T1000 (cell line): ENCODE measurements at places on chromosomes 11 and 22.
A peak's percentile ranks its signal among the peaks of the same experiment; 100 is the strongest.

GRCh38 chr11:117572129-117572528, 224.9 kb downstream of the DSCAML1 start:
- DNase-seq = no peak

GRCh38 chr11:131290185-131290584, 80.2 kb upstream of the NTM start:
- no peak for DNase-seq

- DNase-seq = no peak
Measured at GRCh38 chr11:111095327-111095726, 150.2 kb upstream of the POU2AF2 start.

DNA sequence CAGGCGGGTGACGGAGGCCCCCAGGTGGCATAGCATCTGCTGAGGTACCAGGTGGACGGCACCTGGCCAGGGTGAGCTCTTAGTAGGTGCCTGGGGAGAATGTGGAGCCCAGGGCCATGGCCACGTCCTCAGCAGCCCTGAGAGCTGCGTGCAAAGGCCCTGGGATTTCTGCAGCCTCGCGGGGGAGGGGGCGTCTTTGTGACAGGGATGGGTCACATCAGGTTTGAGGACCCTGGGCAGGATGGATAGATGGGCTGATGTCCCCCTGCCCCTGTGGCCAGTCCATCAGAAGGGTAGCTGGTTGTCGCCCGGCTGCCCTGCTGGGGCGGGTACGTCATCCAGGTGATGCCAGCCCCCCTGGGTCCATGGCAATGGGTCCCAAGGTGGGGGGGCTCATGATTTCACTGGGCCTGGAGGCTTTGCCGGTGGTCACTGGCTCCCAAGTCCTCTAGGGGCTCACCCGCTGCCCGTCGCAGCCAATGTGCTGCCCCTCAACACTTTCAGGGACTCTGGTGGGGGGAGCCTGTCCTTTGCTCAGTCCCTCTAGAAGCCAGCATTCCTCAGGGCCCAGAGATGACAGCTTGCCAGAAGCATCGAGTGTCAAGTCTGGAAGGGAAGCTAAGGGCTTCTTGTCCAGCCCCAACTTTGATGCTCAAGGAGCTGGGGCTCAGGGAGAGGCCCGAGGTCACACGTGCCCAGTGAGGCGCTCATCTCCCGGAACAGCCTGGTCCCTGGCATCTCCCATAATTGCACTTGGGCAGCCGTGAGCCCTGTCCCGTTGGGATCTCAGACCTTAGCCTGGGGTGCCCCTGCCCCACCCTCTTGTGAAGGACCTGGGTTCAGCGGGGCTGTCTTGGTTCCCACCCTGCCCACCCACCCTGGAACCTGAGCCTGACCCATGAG, 777 bp downstream of the TBX10 start:
- no peak for DNase-seq

- no peak for DNase-seq
Measured at GRCh38 chr11:79383874-79384273, 57.0 kb downstream of the TENM4 start.

GRCh38 chr22:25062386-25063085, 110.0 kb downstream of the KIAA1671 start:
- no peak for DNase-seq

- no peak for DNase-seq
Measured at GRCh38 chr22:48531761-48532435, 1295.8 kb downstream of the BRD1 start.

GRCh38 chr11:46672381-46672839, 28.0 kb downstream of the ARHGAP1 start:
- no peak for DNase-seq

GRCh38 chr22:49599039-49599438, 228.6 kb downstream of the BRD1 start:
- no peak for DNase-seq

DNA sequence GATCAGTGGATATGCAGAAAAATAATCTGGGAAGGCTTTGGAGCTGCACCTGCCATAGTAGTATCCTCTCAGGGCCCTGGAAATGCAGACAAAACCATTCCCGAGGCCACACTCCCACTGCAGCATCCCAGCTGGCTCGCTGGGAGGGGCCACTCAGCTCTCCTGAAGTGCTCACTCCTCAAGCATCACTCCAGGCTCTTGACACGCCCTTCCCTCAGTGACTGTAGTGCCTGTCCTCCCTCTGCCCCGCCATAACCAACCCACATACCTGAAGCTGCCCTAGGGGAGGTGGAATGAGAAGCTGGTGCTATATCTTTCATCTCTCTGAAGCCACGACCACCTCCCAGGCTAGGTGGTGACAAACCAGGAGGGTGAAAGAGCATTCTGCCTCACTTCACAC, 4.8 kb downstream of the DSCAML1 start:
- DNase-seq = no peak

- no peak for DNase-seq
Measured at GRCh38 chr11:2260491-2261364, 9.7 kb downstream of the ASCL2 start.

DNA sequence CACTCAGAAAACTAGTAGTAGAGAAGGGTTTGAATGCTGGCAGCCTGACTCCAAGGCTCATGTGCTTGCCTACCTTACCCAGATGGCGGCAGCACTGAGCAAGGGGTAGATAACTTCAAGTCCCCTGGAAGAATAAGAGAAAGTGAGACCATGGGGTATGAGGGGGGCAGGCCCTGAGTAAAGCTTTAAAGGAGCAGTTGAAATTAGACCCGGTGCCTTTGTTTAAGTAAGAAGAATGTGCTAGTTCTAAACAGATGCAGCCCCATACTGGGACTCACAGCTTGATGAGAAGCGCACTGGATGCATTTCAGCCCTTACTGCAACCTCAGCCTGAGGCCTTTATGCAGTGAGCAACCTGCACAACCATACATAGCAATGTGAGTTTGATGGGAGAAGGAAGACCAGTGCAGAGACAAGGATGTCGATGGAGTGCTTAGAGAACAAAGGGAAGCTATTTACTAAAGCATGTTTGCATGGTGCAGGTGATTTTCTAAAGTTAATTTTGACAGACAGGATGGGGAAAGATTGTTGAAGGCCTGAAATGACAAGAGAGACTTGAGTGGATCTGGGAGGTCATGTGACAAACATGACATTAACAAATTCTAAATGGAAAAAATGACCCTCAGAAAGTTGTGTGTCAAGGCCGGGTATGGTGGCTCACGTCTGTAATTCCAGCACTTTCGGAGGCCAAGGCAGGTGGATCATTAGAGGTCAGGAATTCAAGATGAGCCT, 27.1 kb upstream of the TMA7B start:
- no peak for DNase-seq

DNA sequence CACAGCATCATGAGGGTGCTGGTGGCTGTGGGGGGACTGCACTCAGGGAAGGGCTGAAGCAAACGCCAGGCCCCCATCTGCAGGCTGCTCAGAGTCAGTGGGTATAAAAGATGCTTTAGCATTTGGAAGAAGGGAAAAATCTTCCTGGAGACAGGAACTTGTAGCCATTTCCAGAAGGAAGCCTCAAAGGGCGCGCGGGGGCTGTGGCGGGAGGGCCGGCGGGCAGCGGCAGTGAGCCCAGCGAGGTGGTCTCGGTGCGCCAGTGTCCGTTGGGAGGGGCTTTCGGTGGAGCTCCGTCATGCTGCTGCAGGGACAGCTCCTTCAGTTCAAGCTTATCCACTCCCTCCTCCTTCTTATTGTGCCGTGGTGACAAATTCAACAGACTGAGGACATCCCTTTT, 63.0 kb upstream of the PITPNB start:
- DNase-seq = no peak

GRCh38 chr11:69291459-69292110, 2.4 kb upstream of the MYEOV start:
- no peak for DNase-seq

GRCh38 chr22:17774926-17775685, 837 bp upstream of the BID start:
- no peak for DNase-seq

- no peak for DNase-seq
Measured at GRCh38 chr22:49006207-49007012, 821.3 kb downstream of the BRD1 start.

DNA sequence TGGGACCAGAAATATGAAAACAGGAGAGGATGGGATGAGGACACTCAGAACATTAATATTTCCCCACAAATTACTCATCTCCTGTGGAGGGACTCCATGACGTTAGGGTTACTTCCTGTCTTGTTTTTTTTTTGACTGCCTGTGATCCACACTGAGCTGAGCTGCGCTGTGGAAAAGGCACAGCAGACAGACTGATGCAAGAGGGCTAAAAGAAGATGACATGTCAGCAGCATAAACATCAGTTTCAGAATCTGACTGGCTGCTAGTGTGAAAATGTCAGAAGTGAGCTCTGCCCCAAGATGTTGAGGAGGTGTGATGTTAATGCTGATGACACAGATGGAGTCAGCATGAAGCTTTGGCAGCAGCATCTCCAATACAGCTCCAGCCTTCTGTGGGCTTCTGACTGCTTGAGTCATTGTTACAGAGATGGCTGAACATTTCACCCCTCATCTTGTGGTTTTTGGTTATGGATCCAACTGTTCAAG, 286.8 kb downstream of the BLID start:
- DNase-seq = peak; percentile 55

DNA sequence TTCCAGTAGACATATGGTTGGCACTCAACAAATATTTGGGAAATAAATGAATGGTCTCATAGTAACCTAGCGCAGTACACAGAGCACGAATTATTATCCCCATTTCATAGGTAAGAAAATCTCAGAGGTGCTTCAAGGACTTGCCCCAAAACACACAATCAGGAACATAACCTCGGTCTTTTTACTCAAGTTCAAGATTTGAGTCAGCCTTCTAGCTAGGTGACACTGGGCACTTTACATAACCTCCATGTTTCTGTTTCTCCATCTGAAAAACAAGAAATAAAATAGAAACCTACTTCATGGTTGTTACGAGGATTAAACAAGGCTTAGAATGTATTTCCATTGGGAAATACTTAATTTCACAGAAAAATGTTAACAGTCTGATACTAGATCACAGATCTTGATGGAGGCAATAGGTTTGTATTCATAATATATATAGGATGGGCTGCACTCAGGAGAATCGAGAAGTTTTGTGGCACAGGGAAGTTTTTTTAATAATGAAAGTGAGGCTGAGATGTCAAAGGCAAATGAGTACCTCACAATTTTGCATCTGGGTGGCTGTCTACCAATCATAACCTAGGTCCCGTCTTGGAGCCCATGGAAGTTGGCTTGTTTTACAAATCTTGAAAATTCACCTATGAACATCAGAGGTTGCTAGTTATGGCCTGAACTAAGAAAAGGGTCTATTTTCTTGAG, 147.4 kb upstream of the ZC3H12C start:
- no peak for DNase-seq

DNA sequence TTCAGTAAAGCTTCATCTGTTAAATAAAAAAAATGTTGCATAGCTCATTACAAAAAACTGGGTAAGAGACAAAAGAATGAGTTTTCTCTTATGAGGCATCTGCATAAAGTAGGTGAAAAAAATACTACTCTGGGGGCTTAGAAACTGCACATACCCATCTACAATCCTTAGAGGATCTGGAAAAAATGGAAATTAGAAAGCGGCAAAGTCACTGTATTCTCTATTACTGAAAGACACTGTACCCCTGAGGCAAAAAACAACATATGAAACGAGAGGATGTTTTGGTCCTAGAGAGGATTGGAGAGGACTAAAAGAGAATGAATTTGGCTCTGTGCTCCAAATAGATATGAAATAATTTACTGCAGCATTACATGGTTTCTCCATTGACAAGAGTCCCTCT, 206.7 kb upstream of the PITPNB start:
- no peak for DNase-seq

- no peak for DNase-seq
Measured at GRCh38 chr11:32033067-32033466, 57.8 kb upstream of the RCN1 start.

- no peak for DNase-seq
Measured at GRCh38 chr11:69307421-69307820, 13.5 kb downstream of the MYEOV start.

GRCh38 chr11:101726988-101727387, 143.2 kb upstream of the TRPC6 start:
- no peak for DNase-seq

GRCh38 chr22:37162221-37163095, 12.7 kb upstream of the IL2RB start:
- no peak for DNase-seq

GRCh38 chr11:70270877-70271648, 573 bp downstream of the PPFIA1 start:
- DNase-seq = no peak

DNA sequence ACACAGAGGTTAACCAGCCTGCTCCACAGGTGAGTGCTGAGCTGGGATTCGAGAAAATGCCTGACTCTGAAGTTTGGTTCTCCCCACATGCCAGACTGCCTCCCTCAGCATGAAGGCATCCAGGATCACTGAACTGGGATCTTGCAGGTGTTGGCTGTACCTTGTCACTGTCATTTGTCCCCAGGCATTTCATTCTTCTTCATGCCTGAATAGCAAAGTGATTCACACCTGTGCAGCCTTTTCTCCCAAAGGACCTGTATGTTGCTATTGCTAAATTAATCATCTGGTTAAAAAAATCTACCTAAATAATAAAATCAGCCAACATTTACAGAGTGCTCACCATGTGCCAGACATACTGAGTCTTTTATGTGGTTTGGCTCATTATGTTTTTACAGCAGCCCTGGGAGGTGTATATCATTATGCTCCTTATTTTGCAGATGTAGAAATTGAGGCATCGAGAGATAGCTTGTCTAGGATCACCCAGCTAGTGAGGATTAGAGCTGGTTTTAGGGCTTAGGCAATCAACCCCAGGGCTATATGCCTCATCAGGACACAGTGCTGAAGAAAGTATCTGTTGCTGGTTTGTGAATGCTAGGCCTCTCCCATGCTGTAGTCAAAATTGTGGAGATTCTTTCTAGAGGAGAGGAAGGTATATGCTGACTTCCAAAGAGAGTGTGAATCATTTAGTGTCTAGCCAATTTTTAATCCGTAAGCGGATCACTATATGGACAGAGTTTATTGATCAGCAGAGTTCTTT, 204.4 kb downstream of the HIPK3 start:
- no peak for DNase-seq

DNA sequence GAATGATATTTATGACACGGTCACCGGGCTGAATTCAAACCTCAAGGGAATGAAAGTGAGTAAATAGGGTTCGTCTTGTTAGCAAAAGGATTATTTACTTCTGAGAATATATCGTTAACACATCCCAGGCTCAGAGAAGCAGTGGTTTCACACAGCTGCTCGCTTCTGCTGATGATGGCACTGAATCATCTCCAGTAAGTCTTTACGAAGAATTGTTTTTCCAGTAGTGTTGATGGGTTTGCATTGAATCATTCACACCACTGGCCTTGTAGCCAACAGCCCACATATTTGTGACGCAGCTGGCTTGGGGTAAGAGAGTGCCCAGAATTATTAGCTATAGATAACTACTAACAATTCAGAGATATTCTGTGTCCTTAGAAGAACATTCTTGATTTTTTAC, 236.3 kb downstream of the CADM1 start:
- DNase-seq = no peak
